ENCODE measurements at places on chromosomes 4 and X. TPM values are rescaled to one million over a fixed set of nuclear protein-coding genes. Genes with fewer than 3 reads are reported as not detected.

The RHOH gene
- 145 TPM for total RNA-seq

DNA sequence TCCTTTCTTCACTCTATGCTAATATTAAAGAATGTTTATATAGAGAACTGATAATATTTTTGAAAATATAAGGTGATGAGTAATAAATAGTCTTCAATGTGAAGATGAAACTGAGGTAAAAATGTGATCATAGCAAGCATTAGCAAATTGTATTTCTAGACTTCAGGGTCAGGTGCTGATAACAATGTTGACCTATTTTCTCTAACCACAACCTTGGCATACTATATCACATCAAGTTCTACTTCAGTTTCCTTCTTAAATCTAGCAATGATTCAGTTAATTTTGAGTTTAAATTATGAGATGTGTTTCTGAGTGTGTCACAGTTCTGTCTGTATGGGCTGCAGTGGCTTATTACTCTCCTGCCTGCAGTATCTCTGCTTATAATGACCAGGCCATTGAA is 209.4 kb downstream of the RAPGEF2 start:
- H3K27ac ChIP-seq, result no peak overlapping the region
- peaks cover 5% of the 10 kb centered on the region for H3K36me3 ChIP-seq

The FAM236A gene
- total RNA-seq, result not detected

The BMP3 gene
- not detected for total RNA-seq

- no peak overlapping the region for H3K4me3 ChIP-seq
- no peak overlapping the region for H3K27ac ChIP-seq
- no peaks in the 10 kb centered on the region for H3K27me3 ChIP-seq
- no peaks in the 10 kb centered on the region for H3K4me1 ChIP-seq
- no peaks in the 10 kb centered on the region for H3K36me3 ChIP-seq
Measured at GRCh38 chrX:106243376-106243775, 75.3 kb downstream of the PWWP3B start.

DNA sequence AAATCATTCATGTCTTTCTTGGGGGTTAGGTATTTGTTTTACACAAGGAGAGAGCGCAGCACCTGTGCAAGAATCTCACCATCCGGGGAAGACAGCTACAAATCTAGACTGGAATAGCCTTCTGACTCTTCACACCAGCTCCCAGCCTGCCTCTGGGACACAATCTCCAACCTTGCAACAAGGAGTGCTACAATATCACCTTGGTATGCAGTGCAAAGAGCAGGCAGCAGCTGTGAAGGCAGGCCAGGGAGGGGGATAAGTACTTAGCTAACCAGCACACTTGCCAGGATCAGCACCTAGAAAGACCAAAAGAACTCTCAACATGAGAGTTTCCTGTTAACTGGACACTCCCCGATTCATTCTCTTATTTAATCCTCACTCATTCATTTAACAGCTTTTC is 235.3 kb downstream of the AR start:
- H3K36me3 ChIP-seq, result no peaks in the 10 kb centered on the region
- DNase-seq, result no peak
- no peaks in the 10 kb centered on the region for H3K4me1 ChIP-seq
- no peak overlapping the region for H3K4me3 ChIP-seq
- no peaks in the 10 kb centered on the region for H3K27me3 ChIP-seq

GRCh38 chrX:31371956-31372355 is 300.1 kb upstream of the FTHL17 start:
- no peak overlapping the region for H3K4me3 ChIP-seq
- no peaks in the 10 kb centered on the region for H3K27me3 ChIP-seq
- H3K27ac ChIP-seq, result no peak overlapping the region

DNA sequence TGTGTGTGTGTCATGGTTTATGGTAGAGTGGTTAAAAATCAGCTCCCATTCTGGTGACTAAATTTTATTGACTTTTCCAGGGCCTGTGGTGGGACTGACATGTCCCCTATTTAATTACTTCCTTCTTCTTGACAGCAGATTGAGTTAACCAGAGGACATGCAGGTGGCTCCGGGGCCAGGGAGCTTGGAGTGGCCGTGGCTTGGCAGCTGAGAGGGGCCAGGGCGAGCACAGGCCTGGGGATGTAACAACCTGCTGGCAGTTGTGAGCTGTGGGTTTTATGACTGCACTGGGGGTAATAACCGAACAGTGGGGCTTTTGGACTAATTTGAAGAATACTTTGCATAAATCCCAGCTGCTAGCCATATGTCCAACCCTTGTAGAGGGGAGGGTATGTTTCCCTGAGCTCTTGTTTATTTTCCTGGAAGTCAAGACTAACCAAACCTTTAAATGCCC is 186.0 kb downstream of the MID1IP1 start:
- H3K4me3 ChIP-seq, result no peak overlapping the region
- no peak overlapping the region for H3K27ac ChIP-seq
- no peaks in the 10 kb centered on the region for H3K36me3 ChIP-seq
- no peaks in the 10 kb centered on the region for H3K4me1 ChIP-seq
- no peaks in the 10 kb centered on the region for H3K27me3 ChIP-seq
- no peak for DNase-seq

DNA sequence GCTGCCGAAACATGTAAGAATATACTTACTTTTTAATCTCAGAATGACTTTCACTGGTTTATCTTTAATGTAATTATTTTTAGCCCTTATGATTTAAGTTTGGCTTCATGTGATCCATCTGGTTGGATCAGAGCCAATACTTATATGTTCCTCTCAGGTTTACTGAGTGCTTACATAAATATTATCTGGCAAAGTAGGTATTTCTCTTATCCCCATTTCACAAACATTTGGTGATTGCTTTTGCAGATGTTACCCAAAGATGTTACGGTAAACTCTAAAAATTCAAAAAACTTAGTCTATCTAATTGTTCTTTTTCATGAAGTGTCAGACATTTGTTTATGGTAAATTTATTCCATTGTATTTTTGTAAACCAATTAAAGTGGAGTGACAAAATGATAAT is 115.0 kb upstream of the TLL1 start:
- no peak for DNase-seq
- no peaks in the 10 kb centered on the region for H3K36me3 ChIP-seq
- no peak overlapping the region for H3K27ac ChIP-seq
- no peaks in the 10 kb centered on the region for H3K27me3 ChIP-seq
- no peak overlapping the region for H3K4me3 ChIP-seq

- no peak overlapping the region for H3K27ac ChIP-seq
- no peaks in the 10 kb centered on the region for H3K4me1 ChIP-seq
- H3K27me3 ChIP-seq, result no peaks in the 10 kb centered on the region
- H3K36me3 ChIP-seq, result no peaks in the 10 kb centered on the region
- DNase-seq, result no peak
Measured at GRCh38 chr4:71474731-71475130, 135.9 kb downstream of the SLC4A4 start.
